ENCODE measurements at places on chromosomes 16 and 17. TPM values are rescaled to one million over a fixed set of nuclear protein-coding genes. Genes with fewer than 3 reads are reported as not detected.

GDPD1 gene
- total RNA-seq: 5.0 TPM

PALB2 gene
- 15.4 TPM for total RNA-seq

DNA sequence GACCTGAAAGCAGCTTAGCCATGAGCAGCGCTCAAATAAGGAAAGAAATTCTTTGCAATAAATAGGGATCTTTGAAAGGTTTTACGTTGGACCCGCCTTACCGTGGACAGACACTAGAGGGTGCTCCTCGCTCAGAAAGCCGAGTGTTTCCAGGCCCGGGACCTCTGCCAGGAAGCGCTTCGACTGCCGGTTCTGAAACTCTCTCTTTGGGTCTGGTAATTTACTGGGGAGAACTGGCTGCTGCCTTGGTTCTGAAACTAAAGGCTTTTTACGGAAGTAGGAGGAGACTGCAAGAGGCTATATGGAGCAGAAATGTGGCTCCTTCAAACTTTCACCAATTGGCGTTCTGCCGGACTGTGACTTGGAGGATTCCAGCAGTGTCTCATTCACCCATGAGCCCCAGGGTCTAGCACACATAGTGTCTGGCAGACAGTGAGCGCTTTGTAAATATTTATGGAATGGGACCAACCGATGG lies 45.6 kb upstream of the HOXB9 start:
- peak; percentile 65 for DNase-seq

DNA sequence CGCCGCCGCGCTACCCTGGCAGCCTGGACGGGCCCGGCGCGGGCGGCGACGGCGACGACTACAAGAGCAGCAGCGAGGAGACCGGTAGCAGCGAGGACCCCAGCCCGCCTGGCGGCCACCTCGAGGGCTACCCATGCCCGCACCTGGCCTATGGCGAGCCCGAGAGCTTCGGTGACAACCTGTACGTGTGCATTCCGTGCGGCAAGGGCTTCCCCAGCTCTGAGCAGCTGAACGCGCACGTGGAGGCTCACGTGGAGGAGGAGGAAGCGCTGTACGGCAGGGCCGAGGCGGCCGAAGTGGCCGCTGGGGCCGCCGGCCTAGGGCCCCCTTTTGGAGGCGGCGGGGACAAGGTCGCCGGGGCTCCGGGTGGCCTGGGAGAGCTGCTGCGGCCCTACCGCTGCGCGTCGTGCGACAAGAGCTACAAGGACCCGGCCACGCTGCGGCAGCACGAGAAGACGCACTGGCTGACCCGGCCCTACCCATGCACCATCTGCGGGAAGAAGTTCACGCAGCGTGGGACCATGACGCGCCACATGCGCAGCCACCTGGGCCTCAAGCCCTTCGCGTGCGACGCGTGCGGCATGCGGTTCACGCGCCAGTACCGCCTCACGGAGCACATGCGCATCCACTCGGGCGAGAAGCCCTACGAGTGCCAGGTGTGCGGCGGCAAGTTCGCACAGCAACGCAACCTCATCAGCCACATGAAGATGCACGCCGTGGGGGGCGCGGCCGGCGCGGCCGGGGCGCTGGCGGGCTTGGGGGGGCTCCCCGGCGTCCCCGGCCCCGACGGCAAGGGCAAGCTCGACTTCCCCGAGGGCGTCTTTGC lies 3.1 kb downstream of the HIC1 start:
- no peak for DNase-seq

DNA sequence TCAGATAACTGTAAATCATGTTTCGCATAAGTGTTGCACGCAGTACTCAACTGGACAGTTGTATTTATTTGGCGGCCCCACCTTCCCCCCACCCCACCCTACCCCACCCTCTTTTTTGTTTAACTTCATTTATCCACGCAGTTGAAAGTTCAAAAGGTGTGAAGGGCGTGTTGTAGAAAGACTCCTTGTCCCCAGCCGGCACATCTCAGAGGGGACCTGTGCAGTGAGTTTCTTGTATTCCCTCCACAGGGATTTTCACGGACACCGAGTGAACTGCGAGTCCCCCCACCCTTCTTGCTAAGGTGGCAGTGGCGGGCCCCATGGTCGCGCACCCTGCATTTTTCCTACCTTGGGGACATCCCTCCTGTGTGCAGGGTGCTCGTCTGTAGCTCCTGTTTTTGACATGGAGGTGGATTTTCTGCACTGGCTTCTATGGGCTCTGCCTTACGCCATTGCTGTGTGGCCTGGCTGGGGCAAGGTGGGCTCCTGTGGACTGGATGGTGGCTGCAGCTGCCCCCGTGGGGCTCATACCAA lies 36.2 kb downstream of the ADCY7 start:
- DNase-seq: no peak

Data from renal cortical epithelial cell (primary cell).